HFF-Myc (cell line): ENCODE measurements at places on chromosomes 7 and 10.

GRCh38 chr10:24518411-24518810 is 205.3 kb downstream of the ARHGAP21 start:
- DNase-seq: no peak

GRCh38 chr7:124351950-124352349 is 319.1 kb upstream of the TMEM229A start:
- no peak for DNase-seq

DNA sequence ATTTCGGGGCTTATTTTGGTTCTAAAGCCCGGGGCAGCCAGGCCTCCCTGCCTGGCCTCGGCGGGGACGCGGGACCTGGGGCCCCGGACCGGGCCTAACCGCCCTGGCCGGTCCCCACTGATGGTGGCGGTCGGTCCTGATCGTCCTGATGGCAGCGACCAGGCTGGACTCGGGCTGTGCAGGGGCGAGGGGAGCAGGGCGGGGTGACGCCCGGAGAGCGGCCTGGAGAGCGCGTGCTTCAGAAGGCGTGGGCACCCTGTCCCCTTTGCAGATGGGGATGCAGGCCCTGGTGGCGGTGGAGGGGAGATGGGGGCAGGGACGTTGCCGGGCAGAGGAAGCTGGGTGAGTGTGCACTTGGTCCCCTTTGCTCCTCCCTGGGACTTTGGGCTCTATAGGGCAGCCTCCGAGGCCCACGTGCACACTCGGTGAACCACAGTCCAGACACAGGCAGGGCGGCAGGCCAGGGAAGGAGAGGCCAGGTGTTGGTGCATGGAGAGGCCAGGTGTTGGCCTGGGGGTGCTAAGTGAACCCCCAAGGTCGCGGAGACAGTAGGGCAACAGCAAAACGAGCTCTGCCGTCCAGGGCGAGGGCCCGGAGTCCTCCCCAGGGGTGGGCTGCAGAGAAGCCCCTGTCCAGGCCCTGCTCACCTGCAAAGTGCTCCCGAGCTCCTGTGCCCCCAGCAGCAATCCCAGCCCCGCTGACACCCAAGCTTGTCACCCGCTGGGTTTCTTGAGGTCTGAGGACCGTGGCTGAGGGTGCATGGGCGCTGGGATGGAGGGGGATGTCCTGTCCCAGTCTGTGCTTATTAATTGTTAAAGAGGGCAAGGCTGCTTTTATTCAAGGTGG is 42.4 kb upstream of the FAM20C start:
- DNase-seq: no peak

GRCh38 chr10:16886031-16886430 is 68.8 kb upstream of the RSU1 start:
- DNase-seq: no peak

GRCh38 chr10:128610113-128610512 is 483.9 kb upstream of the MKI67 start:
- DNase-seq: no peak

DNA sequence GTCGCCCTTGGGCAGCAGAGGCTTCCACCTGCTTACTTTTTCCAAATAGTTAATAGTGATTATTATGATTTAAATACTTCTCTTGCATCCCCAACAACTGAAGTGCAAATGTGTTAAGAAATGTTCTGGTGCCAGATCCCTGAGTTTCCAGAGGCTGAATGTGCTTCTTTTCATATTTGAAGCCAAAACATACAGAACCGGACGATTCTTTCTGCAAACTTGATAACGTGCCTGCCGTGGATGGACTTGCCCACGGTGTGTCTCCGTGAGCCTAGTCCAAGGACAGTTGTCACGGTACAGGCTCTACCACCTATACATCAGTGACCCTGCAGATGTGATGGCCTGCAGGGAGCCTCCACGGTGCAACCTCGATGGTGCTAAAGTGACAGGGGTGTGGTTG is 198.6 kb upstream of the LYZL2 start:
- DNase-seq: no peak

DNA sequence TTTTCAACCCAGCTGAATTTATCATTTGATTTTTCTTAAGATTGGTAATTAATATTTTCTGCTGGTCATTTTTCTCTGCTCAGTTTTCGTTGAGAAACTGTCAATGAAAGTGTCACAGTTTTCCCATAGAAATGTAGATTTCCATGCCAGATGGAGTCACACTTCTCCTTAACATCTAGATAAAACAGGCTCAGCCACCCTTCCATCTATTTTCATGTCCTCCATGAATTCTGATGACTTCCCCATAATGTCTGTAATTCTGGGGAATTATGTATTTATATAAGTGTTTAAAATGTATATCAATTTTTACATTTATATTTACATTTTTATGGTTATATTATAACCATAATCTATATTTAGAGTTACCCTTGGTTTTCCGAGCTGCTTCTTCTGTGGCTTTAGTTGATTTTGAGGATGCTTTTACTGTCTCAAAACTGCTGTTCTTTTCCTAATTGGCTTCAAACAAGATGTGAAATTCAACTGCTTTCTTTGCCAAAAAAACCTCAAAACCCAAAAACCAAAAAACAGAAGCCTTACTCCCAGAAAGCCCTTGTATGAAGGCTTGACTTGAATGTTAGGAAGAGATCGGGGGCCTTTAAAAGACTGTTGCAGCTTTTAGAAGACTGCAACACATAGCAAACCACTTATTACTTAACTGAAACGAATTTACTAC is 95.4 kb upstream of the CDCA7L start:
- DNase-seq: no peak

- no peak for DNase-seq
Observed at GRCh38 chr10:87523731-87524130, 19.0 kb downstream of the MINPP1 start.

DNA sequence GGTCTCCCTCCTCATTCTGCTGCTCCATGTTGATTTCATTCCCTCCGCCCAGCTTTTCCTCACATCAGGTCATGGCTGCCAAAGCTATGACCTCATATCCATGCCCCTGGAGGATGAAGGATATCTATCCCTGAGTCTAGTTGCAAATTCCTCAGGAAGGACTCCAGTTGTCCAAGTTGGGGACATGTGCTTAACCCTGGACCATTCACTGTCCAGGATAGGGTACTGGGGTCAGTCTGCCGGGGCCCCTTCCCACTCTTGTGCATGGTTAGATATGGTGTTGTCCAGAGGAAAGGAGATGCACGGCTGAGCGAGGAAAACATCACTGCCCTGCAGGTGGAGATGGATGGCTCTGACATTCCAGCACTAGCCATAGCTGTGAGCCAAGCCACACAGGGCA is 51.9 kb upstream of the COMTD1 start:
- no peak for DNase-seq

GRCh38 chr7:139838276-139838675 is 9.2 kb downstream of the TBXAS1 start:
- no peak for DNase-seq

- no peak for DNase-seq
Observed at GRCh38 chr7:99557940-99558305, 519 bp upstream of the ZNF655 start.

GRCh38 chr10:121667948-121668313 is 69.7 kb upstream of the FGFR2 start:
- DNase-seq: no peak

DNA sequence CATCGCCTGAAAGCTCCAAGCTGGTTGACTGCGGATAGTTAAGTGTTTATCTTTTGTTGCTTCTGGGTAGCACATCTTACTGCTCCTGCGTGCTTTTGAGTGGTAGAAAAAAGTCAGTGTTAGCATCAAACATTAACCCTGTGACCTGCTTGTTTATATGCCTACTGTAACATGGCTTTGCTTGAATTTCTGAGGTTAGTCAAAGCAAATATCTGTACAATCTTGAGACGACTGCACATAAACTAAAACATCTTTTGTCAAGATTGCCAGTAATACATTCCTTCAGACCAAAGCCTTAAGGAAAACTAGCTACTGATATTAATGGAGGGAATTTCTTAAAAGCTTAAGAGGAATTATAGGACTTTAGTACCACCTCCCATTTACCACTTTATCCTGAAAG is 163.7 kb downstream of the BAMBI start:
- DNase-seq: no peak

DNA sequence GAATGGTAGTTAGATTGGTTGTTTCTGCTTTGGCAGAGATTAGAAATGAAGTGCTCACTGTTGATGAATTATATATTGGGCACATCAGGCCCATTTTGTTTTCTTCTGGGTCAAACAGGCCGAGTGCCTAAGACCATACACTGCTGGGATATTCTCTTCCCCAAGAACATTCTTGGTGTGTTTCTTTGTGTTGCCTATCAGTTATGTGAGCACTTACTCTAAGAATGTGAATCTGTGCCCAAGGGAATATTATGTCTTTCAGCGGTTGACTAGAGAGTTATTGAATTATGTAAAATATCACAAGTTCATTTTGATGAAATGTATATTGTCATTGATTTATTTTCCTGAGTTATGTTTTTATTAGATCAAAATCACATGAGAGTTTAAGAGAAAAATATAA is 255.5 kb upstream of the SMIM30 start:
- DNase-seq: no peak
